NCI-H1048 (cell line): ENCODE measurements at places on chromosomes 2 and 18.

GRCh38 chr2:149552226-149552625 lies 35.3 kb downstream of the MMADHC start:
- no peak for DNase-seq

DNA sequence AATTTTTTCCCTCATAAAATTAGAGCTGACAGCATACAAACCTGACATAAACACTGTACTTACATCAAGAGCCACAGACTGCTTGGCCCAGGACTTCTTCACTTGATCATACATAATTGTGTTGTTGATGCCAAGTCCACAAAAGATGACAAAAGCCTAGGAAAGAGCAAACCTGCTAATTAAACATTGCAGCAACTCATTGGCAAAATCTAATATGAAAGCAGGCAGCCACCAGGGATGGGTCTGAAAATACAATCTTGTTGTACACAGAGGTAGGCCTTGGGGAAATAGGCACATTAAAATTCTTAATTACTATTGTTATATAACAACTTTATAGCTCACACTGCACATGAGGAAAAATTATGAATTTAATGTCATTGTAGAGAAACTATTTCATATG lies 255.8 kb downstream of the PDE11A start:
- DNase-seq: no peak

GRCh38 chr18:45198526-45198925 lies 416.8 kb upstream of the SLC14A2 start:
- no peak for DNase-seq

GRCh38 chr2:206031950-206032567 lies 53.9 kb downstream of the INO80D start:
- no peak for DNase-seq

DNA sequence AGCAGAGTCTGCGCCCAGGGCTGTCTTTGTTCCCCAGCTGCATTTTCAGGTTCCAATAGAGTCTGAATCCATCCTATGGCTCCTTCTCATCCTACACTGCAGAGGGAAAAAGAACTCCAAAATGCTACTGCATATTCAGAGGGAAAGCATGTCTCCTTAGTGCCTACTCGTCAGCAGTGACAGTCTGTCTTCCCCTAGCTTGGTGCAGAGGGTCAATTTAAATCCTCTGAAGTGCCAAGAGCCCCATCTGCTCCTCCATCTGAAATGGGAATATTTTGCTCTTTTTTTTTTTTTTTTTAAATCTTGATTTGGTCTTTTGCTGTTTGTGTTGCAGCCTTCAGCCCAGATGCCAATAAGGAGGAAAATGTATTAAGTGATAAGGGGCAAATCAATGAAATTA lies 199.3 kb downstream of the RNF144A start:
- no peak for DNase-seq

DNA sequence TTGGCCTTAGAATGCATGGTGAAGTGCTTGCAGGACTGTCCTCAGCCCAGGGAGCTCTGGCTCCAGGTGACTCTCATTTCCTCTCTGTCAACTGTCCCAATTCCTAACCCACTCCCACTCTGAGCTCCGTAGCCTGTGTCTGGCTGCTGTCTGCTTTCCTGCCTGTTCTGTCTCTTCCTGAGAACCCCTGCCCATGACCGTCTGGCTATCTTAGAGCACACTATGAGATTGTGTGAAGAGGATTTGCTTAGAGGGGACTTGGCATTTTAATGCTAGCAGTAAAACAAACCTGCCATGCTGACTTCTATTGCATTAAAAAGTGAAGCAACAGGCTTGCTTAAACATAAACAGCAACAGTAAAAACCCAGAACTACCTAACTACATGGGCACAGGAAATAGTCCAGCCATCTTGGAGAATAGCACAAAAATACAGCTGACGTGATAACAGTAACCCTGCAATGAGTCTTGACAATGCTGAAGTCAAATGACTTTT lies 234.7 kb downstream of the PRKCE start:
- no peak for DNase-seq

GRCh38 chr2:210169516-210170195 lies 1.6 kb downstream of the KANSL1L start:
- DNase-seq: no peak

- no peak for DNase-seq
Observed at GRCh38 chr18:22921772-22922171, 11.4 kb upstream of the RBBP8 start.

DNA sequence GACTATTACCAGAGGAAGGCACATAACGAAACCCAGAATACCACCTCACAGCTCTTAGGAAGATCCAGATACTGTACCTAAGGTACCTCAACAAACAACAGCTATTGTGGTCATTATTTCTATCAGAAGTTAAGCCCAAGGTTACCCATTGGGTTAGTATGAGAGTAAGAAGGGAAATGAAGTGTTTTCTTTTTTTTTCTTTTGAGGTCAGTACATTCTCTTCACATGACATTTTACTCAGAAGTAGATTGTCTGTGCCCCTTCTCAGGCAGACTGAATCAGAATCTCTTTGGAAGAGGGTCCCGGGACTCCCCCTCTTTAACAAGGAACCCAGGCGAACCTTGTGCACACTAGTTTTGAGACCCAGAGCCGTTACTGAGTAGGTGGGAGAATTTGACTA lies 233.7 kb upstream of the CXCR4 start:
- no peak for DNase-seq

GRCh38 chr2:43462866-43463641 lies 132.8 kb downstream of the THADA start:
- no peak for DNase-seq

DNA sequence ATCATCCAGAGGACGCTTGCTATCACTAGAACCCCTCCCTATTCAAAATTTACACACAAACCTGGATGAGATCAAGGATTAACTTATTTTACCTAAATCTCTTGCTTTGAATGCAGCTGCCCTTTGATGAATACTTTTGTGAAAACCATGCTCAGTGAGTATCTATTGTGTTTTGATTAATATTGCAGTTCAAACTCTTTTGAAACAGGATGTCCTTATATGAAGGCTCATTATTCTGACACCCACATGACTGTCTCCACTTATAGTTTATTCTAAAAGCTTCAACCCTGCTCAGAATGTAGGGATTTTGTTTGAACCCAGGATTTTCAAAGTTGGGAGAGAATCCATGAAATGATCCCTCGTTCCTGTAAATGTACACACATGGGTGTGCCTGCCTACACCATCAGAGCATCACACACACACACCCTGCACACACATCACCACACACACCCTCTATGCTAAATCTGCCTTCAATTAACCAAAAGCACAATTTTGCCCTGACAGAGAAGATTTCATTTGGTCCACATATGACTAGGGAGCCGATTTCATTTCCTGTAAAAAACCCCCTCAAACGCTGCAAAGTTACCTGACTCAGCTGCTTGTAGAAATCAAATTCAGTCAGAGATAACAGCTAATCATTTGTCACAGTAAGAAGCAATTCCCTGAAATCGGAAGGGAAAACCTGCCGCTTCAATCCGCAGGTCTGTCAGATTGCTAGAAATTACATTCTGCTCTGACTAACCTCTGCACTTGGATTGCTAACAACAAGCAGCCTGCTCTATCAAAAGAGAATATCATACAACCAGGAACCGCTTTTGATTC lies 65.2 kb downstream of the ZEB2 start:
- DNase-seq: no peak

GRCh38 chr2:71510196-71510807 lies 56.9 kb downstream of the DYSF start:
- DNase-seq: no peak
